ENCODE measurements at places on chromosomes 7 and 10. TPM values are rescaled to one million over a fixed set of nuclear protein-coding genes. Genes with fewer than 3 reads are reported as not detected.

NPC1L1 gene
- total RNA-seq: not detected

ARHGEF35 gene
- total RNA-seq: 1.2 TPM

ABCC2 gene
- total RNA-seq: 2.2 TPM

HOXA11 gene
- not detected for total RNA-seq

MYO1G gene
- 180 TPM for total RNA-seq

AKR1C2 gene
- 0.21 TPM for total RNA-seq

MET gene
- 3.9 TPM for total RNA-seq

EEF1AKMT2 gene
- 21.3 TPM for total RNA-seq

ITPRID1 gene
- total RNA-seq: 0.73 TPM

CACNA2D1 gene
- total RNA-seq: 0.10 TPM

DMBT1 gene
- total RNA-seq: not detected

ECHDC3 gene
- 2.6 TPM for total RNA-seq

C10orf67 gene
- total RNA-seq: 0.31 TPM

AOAH gene
- 128 TPM for total RNA-seq

SRRT gene
- 51.4 TPM for total RNA-seq

OR9A2 gene
- total RNA-seq: not detected

BMPR1A gene
- 3.3 TPM for total RNA-seq

NPFFR1 gene
- under 0.01 TPM for total RNA-seq

PKD2L1 gene
- total RNA-seq: under 0.01 TPM

ZCCHC24 gene
- 4.0 TPM for total RNA-seq

STEAP1 gene
- 0.21 TPM for total RNA-seq

GNAT3 gene
- total RNA-seq: not detected

RBM17 gene
- 80.0 TPM for total RNA-seq

PNLIPRP1 gene
- total RNA-seq: not detected

FGL2 gene
- total RNA-seq: 37.4 TPM

MOGAT3 gene
- total RNA-seq: not detected

HPSE2 gene
- not detected for total RNA-seq

ASIC3 gene
- total RNA-seq: 0.84 TPM

LOXL4 gene
- total RNA-seq: 0.10 TPM

DLX5 gene
- not detected for total RNA-seq

FKBP14 gene
- 5.5 TPM for total RNA-seq

ASZ1 gene
- total RNA-seq: not detected

ZRANB1 gene
- 46.2 TPM for total RNA-seq

CHAT gene
- not detected for total RNA-seq

CYP2W1 gene
- total RNA-seq: not detected

RBM20 gene
- total RNA-seq: 1.0 TPM

CRHR2 gene
- not detected for total RNA-seq

GBX1 gene
- not detected for total RNA-seq

LRIT1 gene
- not detected for total RNA-seq

NODAL gene
- total RNA-seq: not detected

GPR37 gene
- 0.10 TPM for total RNA-seq

HMX2 gene
- total RNA-seq: not detected

CFAP43 gene
- 0.10 TPM for total RNA-seq

METTL27 gene
- not detected for total RNA-seq

GNGT1 gene
- not detected for total RNA-seq

EVX1 gene
- not detected for total RNA-seq

MMP21 gene
- total RNA-seq: 0.21 TPM

LRRC18 gene
- total RNA-seq: not detected

INA gene
- total RNA-seq: 0.10 TPM
